HuH-7 (cell line): ENCODE measurements at places on chromosomes 2 and 18.

DNA sequence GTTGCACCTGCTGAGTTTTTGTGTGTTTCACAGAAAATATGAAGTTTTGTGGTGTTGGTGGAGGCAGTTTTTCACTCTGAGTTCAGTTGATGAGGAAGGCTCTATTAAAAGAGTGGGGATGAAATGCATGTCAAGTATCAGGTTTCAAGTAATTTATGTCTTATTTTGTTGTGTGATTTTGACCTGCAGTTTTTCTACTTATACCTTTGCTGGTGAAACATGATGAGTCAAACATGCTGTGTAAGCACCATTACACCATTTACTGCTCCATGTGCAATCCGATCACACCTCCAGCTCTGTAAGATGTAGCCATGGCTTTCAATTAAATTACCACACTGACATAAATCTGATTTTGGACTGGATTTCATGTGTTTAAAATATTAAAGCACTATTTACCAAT lies 174.5 kb upstream of the ZEB2 start:
- DNase-seq, result no peak

DNA sequence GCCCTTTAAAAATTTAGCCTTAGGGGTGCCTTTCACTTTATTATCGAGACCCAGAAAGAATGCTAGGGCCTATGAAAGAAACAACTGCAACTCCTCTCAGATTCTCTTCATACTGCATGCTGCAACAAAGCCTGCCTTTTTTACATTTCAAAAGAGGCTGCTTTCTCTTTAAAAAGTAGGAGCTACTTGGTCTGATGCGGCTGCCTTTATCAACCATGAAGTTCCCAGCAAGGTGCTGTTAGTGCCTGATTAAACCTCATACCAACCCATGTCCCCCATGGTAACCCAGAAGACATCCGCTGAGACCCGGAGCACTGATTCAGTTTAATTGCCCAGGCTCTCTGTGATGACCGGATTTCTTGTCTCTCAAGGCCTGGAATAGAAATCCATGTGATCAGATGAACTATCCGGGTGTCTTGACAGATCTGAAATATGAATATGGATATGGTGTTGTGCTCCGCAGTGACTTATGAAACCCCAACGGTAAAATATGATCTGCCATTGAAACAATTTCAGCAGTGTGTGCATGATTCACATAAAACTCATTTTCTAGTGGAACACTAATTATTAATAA lies 368.3 kb downstream of the ZNF521 start:
- no peak for DNase-seq

DNA sequence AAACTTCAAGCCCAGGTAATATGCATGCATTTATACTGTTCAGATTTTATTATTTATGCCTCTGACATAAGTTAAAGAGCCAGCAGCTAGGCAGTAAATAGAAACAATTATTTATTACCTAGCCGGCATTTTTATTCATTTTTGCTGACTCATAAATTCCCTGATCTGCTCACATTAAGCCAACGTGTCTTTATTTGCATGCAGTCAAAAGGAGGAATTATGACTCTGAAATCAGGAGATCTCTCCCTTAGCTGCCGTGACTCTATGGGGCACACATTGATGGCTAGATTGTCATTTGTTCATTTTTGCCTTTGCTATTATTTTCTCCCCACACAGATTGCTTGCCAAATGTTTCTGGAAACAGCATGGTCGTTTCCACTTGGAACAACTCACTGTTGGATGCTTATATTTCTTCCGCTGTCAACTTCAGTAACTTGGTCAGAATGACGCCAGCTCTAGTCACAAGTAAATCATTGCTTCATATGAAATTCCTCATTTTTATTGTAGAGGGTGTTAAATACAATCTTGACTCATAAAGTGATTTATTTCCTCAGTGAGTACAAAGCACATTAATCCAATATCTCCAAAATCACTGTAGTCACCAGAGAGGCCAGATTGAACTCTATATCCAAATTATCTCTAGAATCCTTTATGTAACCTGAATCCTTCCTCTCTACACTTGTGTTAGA lies 15.9 kb upstream of the ZBTB14 start:
- DNase-seq, result no peak

GRCh38 chr2:38491436-38491835 lies 111.3 kb downstream of the HNRNPLL start:
- DNase-seq, result no peak

GRCh38 chr18:76953583-76954233 lies 131.4 kb downstream of the ZNF236 start:
- no peak for DNase-seq

DNA sequence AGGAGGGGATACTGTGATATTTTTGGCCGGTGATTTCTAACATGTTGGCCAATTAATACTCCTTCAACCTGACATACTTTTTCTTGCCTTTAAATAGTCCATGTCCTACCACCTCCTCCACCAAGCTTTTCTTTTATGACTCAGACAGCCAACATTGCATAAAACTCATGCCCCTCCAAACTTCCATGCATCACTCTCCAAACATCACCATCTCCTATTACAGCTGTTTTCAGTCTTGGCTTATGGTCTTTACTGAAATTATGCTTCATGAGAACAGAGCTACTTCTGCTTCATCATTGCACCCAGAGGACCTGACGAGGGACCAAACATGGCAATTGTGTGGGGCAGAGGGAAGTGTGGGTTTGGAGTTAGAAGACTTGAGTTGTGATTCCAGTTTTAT lies 305.4 kb downstream of the LPIN1 start:
- DNase-seq, result no peak
